ENCODE measurements at places on chromosomes 2 and 18. TPM values are rescaled to one million over a fixed set of nuclear protein-coding genes. Genes with fewer than 3 reads are reported as not detected.

Gene TDRD15
- not detected for total RNA-seq

- DNase-seq = no peak
Observed at GRCh38 chr18:54129448-54130067, 94.9 kb downstream of the MBD2 start.

Gene IL36RN
- total RNA-seq = not detected

Gene HTR2B
- 3.9 TPM for total RNA-seq

DNA sequence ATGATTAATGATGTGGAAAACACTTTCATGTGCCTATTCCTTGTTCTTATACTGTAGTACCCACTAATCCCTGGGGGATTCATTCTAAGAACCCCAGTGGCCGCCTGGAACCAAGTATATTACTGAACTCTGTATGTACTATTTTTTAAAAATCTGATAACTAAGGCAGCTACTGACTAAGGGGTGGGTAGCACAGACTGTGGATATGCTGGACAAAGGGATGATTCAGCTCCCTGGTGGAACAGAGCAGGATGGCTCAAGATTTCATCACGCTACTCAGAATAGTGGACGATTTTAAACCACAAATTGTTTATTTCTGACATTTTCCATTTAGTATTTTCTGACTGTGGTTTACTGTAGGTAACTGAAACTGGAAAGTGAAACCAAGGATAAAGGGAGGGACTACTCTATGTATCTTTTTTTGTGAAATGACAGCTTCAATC lies 41.8 kb upstream of the CDC42EP3 start:
- DNase-seq = no peak

GRCh38 chr2:174750923-174751441 lies 13.3 kb downstream of the CHRNA1 start:
- DNase-seq = no peak

GRCh38 chr2:8288206-8288605 lies 393.6 kb upstream of the ID2 start:
- DNase-seq = no peak

Gene SCN3A
- total RNA-seq = not detected

GRCh38 chr2:46703588-46703987 lies 212.0 kb downstream of the MCFD2 start:
- no peak for DNase-seq

DNA sequence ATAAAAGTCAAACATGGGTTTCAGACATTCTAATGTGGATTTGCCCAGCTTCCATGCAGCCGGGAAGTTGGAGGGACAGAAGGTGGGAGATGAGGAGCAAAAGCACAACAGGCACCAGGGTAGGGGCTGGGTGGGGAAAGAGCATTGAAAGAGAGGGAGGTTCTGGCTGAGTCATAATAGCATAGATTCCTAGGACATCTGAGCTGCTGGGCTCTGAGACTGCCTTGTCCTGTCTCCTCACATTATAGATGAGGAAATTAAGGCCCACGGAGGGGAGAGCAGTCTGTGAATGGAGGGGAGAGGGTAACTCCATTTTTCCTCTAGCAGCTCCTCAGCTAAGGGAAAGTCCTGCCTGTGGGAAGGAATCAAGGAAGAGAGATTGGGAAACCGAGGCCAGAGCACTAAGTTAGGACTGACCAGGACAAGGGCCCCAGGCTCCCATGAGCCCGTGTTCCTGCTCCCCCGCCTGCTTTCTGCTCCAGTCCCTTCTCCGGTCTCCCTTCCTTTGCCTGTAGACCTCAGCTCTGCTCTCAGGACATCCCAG lies 26.2 kb downstream of the SH2D6 start:
- no peak for DNase-seq

GRCh38 chr2:108324531-108325255 lies 36.0 kb downstream of the SULT1C2 start:
- no peak for DNase-seq

DNA sequence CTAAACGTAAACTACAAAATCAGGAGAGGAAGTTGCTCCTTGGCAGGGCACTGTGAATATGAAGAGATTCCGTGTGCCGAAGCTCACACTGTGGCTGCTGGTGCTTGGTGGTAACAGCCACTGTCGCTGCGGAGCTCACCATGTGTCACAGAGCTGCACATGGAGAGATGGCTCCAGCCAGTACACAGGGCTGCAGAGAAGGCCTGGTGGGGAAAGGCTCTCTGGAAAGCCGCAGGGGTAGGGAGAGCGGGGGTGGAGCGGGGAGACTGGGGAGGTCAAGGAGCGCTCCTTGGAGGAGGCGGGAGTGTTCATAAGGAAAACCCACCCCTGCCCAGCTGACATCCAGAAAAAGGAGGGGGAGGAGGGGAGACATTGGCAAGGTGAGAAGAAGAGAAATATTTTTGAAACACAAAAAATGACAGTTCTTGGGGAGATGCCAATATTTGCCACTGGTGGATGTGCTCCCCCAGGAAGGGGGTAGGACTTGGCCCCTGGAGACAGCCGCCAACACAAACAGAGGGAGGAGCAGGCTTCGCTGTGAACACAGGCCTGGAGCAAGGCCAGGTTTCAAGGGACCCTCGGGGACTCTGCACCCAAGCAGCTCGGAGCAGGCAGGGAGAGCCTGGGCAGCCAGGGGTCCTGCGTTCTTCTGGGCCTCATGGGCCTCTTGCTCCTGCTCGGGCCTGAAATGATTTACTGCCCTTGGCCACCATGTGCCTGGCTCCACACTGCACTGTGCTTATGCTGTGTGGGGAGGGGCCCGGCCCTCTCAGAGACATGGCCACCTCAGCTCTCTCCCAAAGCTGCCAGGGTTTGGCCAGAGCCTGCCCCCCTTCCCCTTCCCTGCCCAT lies 102.6 kb upstream of the GLI2 start:
- DNase-seq = no peak

Gene ACMSD
- not detected for total RNA-seq

DNA sequence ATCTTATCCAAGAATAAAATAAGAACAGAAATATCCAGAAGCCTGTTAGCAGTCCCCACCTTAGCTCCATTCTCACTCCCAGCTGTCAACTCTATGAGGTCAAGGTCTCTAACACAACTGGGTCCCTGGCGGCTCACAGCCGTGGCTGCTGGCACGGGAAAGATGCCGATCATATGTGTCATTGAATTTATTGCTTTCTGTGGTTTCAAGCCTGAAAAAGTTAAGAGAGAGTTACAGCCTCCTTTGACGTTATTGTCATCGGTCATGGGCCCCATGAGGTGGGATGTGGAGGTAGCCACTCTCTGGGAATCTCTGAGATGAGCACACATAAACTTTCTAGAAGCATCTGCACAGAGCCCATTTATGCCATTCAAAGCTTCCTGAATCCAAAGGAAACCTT lies 28.7 kb upstream of the CABLES1 start:
- DNase-seq = peak; percentile 86

Gene CYP26B1
- total RNA-seq = 0.89 TPM

Gene DLGAP1
- 0.05 TPM for total RNA-seq

- DNase-seq = no peak
Observed at GRCh38 chr2:33013684-33014110, 66.9 kb downstream of the LTBP1 start.

DNA sequence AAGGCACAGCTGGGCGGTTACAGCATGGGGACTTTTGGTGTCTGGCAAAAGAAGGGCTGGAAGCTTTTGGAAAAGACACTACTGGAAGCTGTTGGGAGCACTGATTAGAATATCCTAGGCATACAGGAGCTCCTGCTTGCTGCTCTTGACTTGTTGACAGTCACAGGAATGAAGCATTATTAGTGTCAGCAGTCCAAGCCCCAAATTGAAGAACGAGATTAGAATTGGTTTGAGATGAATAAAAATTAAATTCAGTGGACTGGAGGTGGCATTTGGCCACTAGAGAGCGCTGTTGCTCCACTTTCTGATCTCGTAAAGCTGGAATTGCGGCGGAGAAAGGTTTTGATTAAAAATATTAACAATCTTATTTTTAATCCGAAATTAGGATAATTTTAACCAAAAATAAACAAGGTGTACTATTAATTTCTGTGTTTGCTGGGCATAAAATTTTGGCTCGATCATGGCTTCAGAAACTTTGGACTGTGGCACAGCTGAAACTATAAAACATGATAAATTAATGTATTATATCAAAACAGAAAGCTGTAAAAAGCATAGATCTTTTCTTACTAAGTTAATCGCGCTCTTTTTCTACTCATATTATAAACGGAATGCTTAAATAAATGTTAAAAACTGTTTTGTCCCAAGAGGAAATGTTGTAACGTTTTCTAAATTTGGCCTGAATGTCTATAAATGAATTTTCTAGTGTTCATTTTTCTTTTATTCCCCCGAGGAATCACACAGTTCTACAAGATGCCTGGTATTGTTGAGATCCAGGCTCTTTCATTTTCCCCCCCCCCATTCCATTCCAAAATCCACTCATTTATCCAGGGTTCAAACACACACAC lies 2.4 kb upstream of the HOXD8 start:
- no peak for DNase-seq

DNA sequence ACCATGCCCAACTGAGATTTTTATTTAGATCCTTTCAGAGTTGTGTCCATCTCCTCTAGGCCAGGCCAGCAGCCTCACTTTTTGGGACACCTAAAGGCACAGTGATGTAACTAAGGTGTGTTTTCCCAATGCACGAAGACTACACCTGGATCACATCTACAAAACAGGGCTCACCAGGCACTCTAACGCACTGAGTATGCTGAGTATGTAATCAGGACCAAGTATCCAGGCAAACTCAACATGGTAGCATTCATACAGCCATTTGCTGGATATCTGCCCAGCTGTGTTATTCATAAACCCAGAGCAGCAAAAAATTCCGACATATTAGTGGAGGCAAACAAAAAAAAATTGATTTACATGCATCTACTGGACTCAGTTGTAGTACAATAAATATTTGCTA lies 33.8 kb downstream of the LPIN2 start:
- DNase-seq = no peak

GRCh38 chr18:38221476-38222100 lies 656.0 kb upstream of the CELF4 start:
- no peak for DNase-seq

DNA sequence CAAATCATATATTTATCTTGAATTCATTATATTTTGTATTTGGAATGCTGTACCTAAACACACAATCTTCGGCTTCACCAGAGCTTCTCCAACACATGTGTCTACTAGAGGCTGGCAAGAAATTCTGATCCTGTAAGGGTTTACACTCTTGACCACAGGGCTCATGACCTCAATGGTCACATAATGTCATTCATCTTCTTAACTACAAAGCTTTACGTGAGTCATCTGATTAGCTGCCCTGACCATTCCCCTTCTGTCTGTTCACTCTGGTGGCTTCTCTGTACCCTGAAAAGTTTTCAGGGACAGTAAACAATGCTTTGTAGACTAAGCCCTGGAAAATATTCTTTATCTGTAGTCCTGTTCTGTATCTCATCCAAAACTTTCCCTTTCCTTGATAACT lies 423.9 kb downstream of the CMPK2 start:
- DNase-seq = no peak

DNA sequence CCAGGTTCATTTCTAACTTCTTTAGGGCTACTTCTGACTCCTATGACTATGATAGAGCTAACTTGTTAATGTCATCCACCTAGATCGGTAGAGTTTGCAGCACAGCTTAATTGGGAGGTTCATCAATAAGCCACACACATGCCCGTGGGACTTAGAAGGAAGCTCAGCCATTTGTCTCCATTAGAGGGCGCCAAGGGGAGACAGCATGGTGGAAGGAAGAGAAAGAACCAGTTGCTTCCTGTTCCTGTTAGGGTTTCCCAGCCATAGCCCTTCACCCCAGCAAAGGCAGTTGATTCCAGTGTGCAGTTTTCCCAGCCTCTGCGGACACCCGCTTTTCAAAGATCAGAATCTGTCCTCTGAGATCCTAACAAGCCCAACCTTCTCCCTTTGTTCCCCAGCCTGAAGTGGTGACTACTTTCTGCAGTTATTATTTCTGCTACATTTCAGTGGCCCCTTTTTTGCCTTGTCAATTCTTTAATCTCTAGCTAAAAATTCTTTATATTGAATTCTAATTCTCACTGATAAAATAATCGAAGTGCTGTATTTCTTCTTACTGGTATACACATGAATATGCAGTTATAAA lies 30.3 kb downstream of the MAIP1 start:
- no peak for DNase-seq

Gene SCG2
- 132 TPM for total RNA-seq

- no peak for DNase-seq
Observed at GRCh38 chr2:48691935-48692691, 63.4 kb downstream of the LHCGR start.

DNA sequence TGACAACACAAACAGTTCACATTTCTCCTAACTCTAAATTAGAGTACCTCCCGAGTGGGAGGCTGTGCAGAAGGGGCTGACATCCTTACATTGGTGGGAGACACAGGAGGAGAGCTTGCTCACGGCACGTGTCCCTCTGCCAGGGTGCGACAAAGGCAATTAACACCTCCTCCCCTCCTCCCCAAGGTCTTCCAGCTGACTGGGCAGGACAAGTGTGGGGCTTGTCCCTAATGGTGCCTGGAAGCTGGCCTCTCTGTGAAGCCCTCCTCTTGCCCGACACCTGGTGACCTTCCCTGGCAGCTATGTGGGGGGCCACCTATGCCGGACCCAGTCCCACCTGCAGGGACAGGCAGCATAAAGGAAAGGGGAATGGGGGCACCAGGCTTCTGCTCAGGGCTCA lies 57.0 kb downstream of the FAM168B start:
- DNase-seq = peak; percentile 59

DNA sequence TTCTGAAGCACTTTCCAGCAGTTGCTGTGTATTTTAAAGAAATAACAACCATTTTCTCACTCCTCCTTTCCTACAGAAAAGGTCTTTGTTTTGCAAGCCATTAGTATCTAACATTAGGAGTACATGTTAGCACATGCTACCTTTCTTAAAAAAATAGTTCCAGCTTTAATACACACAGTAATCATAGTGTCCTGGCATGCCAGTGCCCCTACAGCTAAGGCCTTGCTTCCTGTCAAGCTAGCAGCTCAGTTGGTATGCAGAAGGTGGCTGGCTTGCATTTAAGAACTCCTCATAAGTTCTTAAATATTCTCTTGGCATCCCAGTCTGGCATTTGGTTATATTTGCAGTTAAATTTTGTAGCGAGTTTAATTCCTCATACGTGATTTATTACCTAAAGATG lies 141.3 kb upstream of the IL1R2 start:
- DNase-seq = no peak

DNA sequence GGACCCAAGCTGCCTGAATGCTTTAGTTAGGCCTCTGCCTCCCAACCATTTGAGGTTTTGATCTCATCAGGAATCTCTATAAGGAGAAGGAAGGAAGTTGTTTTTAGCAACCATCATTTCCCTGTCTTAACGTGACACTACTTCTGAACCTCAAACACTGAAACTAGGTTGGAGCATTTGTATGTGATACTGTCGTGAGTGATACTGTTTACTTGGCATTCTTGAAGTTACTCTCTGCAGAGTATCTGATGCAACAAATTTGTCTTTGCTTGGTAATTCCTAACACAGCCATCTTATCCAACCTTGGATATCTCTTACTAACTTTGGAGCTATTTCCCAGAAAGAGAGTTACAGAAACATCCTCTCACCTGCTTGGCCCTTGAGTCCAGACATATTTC lies 22.1 kb downstream of the TTLL4 start:
- DNase-seq = no peak
